ENCODE measurements at places on chromosomes 2 and 18. TPM values are rescaled to one million over a fixed set of nuclear protein-coding genes. Genes with fewer than 3 reads are reported as not detected.

NPPC gene
- total RNA-seq, result 1.6 TPM

DNA sequence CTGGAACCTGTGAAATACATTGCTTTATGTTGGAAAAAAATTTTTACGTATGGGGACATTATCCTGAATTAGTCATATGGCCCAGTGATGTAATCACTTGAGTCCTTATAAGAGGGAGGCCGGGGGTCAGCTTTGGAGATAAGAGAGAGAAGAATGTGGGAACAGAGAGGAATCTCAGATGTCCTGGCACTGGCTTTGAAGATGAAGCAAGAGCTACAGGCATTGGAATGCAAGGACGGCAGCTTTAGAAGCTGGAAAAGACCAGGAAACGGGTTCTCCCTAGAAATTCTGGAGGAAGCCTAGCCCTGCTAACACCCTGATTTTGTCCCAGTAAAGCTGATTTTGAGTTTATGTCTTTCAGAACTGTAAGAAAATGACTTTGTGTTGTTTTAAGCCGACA lies 1129.9 kb upstream of the GYPC start:
- H3K27ac ChIP-seq, result no peak overlapping the region
- DNase-seq, result no peak
- H3K4me3 ChIP-seq, result no peak overlapping the region
- H3K27me3 ChIP-seq, result no peaks in the 10 kb centered on the region
- no peaks in the 10 kb centered on the region for H3K36me3 ChIP-seq

DNA sequence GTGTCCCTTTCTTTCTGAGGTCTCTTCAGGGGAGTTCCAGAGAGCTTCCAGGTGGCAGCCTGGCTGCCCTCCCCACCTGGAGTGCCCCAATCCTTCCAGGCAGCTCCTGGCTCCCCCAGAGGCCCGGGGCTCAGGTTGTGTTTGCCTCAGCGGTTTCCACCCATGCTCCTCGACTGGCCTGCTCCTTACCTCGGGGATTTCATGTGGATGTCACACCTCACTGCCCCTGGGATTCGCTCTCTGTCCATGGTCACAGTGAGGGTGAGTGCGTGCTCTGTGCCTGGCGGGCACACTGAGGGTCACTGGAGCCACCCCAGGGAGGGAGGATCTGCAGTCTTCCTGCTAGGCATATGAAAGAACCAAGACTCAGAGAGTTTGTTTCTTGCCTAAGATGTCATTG lies 2.1 kb upstream of the TOGARAM2 start:
- H3K4me3 ChIP-seq, result no peak overlapping the region
- H3K27ac ChIP-seq, result no peak overlapping the region
- no peaks in the 10 kb centered on the region for H3K36me3 ChIP-seq
- no peak for DNase-seq
- no peaks in the 10 kb centered on the region for H3K27me3 ChIP-seq

GRCh38 chr2:134375935-134376334 lies 122.1 kb downstream of the MGAT5 start:
- no peaks in the 10 kb centered on the region for H3K27me3 ChIP-seq
- no peak overlapping the region for H3K27ac ChIP-seq
- no peak overlapping the region for H3K4me3 ChIP-seq

DNA sequence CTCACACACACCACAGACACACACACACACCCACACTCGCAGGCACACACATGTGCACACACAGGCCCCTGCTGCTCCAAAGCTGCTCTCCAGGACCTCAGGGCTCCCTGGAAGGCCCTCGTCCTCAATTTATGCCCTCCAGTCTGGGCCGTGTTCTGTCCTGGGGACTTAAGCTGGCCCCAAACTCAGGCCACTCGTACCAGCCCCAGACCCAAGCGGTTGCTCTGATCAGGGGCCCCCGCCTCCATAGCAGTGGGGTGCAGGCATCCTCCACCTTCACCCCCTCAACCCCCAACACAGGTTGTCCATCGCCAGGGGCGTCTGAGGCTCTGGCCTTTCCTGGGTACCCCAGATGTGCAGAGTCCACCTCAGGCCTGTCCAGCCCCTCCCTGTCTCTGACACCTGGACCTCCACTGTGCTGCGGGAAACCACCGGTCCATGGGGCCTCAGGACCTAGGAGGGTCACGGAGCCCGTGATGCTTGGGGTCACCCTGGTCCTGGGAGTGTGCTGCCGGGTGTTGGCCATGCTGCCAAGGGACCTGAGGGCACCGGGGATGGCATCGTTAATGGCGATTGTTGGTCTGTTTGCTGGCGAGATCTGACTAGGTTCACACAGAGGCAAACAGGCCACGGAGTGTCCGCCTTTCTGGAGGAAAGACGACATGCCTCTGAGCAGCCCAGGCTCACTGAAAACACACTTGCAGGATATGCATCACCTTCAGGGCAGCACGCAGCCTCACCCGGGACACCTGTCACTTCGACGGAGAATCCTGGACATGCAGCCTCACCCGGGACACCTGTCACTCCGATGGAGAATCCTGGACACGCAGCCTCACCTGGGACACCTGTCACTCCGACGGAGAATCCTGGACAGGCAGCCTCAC lies 155.6 kb downstream of the NDUFA10 start:
- no peak for DNase-seq
- H3K36me3 ChIP-seq, result no peaks in the 10 kb centered on the region
- no peaks in the 10 kb centered on the region for H3K4me1 ChIP-seq
- H3K4me3 ChIP-seq, result no peak overlapping the region
- H3K27me3 ChIP-seq, result no peaks in the 10 kb centered on the region

- peaks cover 2% of the 10 kb centered on the region for H3K27me3 ChIP-seq
- H3K4me3 ChIP-seq, result no peak overlapping the region
- H3K36me3 ChIP-seq, result no peaks in the 10 kb centered on the region
- H3K27ac ChIP-seq, result no peak overlapping the region
Observed at GRCh38 chr18:35182151-35182550, 58.7 kb upstream of the ZNF397 start.

GRCh38 chr18:32724071-32724749 lies 48.6 kb downstream of the KLHL14 start:
- H3K4me3 ChIP-seq, result no peak overlapping the region
- DNase-seq, result no peak
- H3K27ac ChIP-seq, result no peak overlapping the region
- no peaks in the 10 kb centered on the region for H3K36me3 ChIP-seq
- no peaks in the 10 kb centered on the region for H3K27me3 ChIP-seq

- H3K4me1 ChIP-seq, result peaks cover 32% of the 10 kb centered on the region
- peaks cover 12% of the 10 kb centered on the region for H3K36me3 ChIP-seq
- peaks cover 17% of the 10 kb centered on the region for H3K27me3 ChIP-seq
- DNase-seq, result no peak
- H3K27ac ChIP-seq, result no peak overlapping the region
Observed at GRCh38 chr2:37637190-37637860, 34.1 kb downstream of the CDC42EP3 start.

DNA sequence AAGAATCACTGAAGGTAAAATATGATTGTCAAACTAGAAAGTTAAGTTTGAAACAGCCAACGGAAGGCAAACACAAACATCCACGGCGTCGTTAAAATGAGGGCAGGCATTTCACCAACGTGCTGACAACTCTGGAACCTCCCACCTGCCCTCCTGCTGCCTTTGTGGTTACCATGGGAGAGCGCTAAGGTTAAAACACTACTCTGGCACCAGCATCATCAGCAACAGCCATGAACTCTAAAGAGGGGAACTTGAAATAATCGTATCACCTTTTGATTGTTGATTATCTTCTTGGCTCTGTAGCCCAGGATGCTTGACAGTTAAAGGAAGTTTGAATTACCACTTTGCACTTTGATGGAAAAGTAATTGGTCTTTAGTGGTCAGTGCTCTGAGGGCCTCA lies 34.7 kb downstream of the CYB5A start:
- no peak overlapping the region for H3K4me3 ChIP-seq
- no peak overlapping the region for H3K27ac ChIP-seq
- H3K36me3 ChIP-seq, result no peaks in the 10 kb centered on the region
- no peak for DNase-seq
- peaks cover 3% of the 10 kb centered on the region for H3K4me1 ChIP-seq

- no peaks in the 10 kb centered on the region for H3K36me3 ChIP-seq
- H3K27me3 ChIP-seq, result no peaks in the 10 kb centered on the region
- DNase-seq, result no peak
- no peak overlapping the region for H3K27ac ChIP-seq
Observed at GRCh38 chr18:78017869-78018268, 768.2 kb downstream of the GALR1 start.

DNA sequence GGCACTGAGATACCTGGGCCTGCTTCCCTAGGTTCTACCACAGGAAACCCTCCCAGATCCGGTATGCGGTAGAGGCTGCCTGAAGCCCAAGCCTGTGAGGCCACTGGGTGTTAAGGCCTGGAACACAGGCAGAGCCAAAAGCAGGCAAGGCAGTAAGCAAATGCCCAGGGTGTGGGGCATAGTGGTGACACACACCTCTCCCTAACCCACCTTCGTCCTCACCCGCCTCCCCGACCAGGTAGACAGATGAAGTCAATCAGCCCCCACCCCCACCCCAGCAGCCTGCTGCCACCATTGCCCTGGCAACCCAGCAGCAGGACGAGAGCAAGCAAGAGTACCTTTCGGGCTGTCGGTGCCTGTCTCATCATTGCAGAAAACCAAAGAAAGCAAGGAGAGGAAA lies 6.1 kb downstream of the DCTN1 start:
- peaks cover 29% of the 10 kb centered on the region for H3K36me3 ChIP-seq
- H3K27ac ChIP-seq, result no peak overlapping the region
- no peaks in the 10 kb centered on the region for H3K27me3 ChIP-seq
- H3K4me1 ChIP-seq, result peaks cover 5% of the 10 kb centered on the region
- no peak overlapping the region for H3K4me3 ChIP-seq

DNA sequence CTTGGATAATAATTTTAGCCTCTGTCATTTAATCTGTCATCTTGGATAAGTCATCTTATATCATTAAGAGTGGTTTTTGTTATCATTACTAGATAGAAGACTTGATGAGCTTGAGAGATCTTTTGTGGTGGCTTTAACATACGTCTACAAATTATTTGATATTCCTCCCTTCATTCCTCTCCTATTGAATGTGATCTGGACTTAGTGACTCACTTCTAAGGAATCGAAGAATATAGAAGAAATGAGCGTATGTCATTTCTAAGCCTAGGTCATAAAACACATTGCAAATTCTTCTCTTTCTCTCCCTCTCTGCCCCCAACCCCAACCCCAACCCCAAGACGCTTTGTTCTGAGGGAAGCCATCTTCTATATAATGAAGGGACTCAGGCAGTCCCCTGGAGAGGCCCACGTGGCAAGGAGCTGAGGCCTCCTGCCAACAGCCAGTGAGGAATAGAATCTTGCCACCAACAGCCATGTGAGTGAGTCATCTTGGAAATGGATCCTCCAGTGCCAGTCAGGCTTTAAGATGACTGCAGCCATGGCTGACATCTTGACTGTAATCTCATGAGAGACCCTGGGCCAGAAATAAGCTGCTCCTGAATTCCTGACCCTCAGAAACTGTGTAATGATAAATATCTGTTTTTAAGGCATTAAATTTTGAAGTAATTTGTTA lies 221.6 kb upstream of the SP5 start:
- H3K4me1 ChIP-seq, result no peaks in the 10 kb centered on the region
- H3K36me3 ChIP-seq, result no peaks in the 10 kb centered on the region
- H3K27me3 ChIP-seq, result peaks cover 16% of the 10 kb centered on the region
- H3K4me3 ChIP-seq, result no peak overlapping the region

DNA sequence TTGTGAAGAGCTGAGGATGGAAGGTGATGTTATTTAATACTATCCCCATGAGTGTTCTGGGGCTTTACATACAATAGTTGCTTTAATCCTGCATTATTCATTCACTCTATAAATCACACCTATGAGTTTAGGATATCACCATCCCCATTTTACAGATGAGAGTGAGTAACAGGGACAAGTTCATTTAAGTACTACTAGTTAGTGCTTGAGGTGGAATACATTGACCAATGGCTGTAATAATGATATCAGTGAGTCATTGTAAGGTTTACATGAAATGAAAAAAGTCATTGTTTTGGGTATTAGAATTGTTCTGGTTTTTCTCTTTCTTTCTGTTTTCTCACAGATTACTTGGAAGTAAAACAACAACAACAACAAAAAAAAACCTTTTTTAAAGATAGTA lies 42.5 kb downstream of the TANC1 start:
- DNase-seq, result no peak
- no peaks in the 10 kb centered on the region for H3K4me1 ChIP-seq
- H3K27ac ChIP-seq, result no peak overlapping the region
- H3K36me3 ChIP-seq, result no peaks in the 10 kb centered on the region
- H3K27me3 ChIP-seq, result no peaks in the 10 kb centered on the region
- no peak overlapping the region for H3K4me3 ChIP-seq

DNA sequence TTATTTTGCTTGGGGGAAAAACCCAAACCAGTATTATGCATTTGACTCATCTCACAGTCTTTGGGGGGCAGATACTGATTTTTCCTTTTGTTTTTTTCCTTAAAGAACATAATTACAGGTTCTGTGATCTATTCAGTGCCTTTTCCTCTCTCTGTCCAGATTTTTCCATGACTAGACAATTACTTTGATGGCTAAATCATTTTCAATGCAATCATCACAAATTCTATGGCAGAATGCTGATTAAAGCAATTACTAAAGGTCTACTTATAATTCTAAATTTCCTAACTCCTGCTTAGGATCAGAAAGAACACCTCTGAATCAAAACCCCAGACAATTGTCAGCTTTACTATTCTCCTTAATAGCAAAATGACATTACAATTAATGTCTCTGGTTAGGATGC lies 38.8 kb downstream of the POLR1A start:
- H3K27me3 ChIP-seq, result no peaks in the 10 kb centered on the region
- no peak overlapping the region for H3K4me3 ChIP-seq
- peaks cover 30% of the 10 kb centered on the region for H3K4me1 ChIP-seq
- H3K36me3 ChIP-seq, result peaks cover 69% of the 10 kb centered on the region
- DNase-seq, result no peak

LMAN2L gene
- 5.6 TPM for total RNA-seq

DNA sequence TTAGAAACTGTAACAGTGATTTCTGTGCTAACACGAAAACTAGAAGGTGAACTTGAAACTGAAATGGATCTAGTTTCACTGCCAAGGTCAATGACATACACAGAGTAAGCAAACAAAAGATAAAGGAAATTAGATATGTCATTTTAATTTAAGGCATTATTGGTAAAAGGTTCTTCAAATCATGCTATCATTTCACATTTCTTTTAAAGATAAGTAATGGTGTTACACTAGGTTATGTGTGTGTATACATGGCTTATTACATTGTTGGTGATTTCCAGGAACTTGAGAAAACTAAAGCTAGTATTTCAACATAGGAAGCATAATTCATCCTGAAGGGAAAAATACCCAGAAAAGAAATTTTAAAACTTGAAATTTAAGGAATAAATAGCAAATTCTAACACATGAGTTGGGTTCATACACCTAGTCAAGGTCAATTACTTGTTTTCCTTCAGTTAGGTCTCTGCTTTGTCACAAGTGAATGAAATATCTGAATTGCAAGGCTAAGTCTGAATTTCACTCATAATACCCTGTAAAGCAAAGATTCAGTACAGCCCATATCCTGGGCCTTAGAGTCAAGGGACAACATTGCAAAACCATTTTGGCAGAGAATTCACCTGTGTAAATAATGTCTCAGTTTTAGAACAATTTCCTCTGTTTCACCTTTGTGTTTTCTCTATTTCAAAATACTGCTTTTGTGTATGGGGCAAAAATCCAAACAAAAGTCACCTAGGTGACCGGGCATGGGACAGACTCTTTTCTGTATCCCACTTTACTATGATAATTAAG lies 141.6 kb downstream of the SRBD1 start:
- no peak overlapping the region for H3K4me3 ChIP-seq
- H3K4me1 ChIP-seq, result no peaks in the 10 kb centered on the region
- DNase-seq, result no peak
- no peaks in the 10 kb centered on the region for H3K27me3 ChIP-seq

- DNase-seq, result no peak
Observed at GRCh38 chr2:205721057-205721449, 38.8 kb downstream of the NRP2 start.

GRCh38 chr2:85744741-85745601 lies 8.8 kb upstream of the ATOH8 start:
- H3K27me3 ChIP-seq, result peaks cover 48% of the 10 kb centered on the region
- peaks cover 4% of the 10 kb centered on the region for H3K4me1 ChIP-seq
- H3K4me3 ChIP-seq, result no peak overlapping the region

Measured in activated T-helper 1 cell treated with anti-CD3 and anti-CD28 coated beads, Interleukin-12 subunit alpha, Interleukin-12 subunit beta, Interleukin-2, Interleukin-4 antibody, amounts not matched to agents 30 ng/mL and 10 ng/mL and 1 ng/mL, durations not matched to agents 14 hours and 24 hours and 36 hours (primary cell).